ENCODE measurements at places on chromosomes 11 and 22. TPM values are rescaled to one million over a fixed set of nuclear protein-coding genes. Genes with fewer than 3 reads are reported as not detected.

DNA sequence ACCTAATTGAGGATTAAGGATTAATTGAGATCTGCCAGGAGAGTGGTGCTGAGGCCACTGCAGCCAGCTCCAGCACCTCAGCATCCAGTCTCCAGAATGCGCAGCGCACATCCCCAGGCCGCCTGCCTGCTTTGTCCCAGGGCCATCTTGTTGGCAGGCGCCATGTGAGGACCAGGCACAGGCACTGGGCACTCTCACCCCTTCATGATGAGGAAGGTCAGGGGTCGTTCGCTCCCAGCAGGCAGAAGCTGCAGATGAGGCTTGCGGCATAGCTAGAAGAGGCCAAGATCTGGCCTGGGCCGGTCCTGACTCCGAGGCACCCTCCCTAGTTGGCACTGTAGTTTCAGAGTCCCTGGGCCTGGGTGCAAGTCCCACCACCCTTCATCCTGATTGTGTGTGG, 6.4 kb downstream of the CABP2 start:
- DNase-seq: no peak

- DNase-seq: peak; percentile 74
Observed at GRCh38 chr11:7673724-7674434, 579 bp upstream of the CYB5R2 start.

Gene SCN4B
- polyA plus RNA-seq: 1.1 TPM

Gene GAL
- polyA plus RNA-seq: 15.5 TPM

Gene FGF19
- not detected for polyA plus RNA-seq

GRCh38 chr11:118334745-118335144, 7.8 kb downstream of the CD3D start:
- no peak for DNase-seq

Gene PKDREJ
- polyA plus RNA-seq: not detected

DNA sequence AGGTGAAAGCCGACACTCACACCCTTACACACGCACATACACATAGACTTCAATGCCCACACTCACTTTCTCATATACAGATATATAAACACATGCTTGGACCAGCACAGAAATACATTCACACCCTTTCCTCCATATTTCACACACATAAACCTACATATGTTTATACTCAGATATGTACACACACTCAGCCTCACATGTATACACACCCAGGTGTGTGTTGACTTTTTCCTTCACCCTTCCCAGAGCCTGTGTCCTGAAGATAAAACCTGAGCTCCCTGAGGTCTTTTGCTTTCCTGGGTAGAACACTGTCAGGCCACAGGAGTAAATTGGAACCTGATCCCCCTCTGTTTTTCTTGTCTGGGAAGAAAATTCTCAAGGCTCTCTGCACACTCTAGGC, 62.8 kb downstream of the INSC start:
- no peak for DNase-seq

Gene CXCR5
- polyA plus RNA-seq: 0.29 TPM

DNA sequence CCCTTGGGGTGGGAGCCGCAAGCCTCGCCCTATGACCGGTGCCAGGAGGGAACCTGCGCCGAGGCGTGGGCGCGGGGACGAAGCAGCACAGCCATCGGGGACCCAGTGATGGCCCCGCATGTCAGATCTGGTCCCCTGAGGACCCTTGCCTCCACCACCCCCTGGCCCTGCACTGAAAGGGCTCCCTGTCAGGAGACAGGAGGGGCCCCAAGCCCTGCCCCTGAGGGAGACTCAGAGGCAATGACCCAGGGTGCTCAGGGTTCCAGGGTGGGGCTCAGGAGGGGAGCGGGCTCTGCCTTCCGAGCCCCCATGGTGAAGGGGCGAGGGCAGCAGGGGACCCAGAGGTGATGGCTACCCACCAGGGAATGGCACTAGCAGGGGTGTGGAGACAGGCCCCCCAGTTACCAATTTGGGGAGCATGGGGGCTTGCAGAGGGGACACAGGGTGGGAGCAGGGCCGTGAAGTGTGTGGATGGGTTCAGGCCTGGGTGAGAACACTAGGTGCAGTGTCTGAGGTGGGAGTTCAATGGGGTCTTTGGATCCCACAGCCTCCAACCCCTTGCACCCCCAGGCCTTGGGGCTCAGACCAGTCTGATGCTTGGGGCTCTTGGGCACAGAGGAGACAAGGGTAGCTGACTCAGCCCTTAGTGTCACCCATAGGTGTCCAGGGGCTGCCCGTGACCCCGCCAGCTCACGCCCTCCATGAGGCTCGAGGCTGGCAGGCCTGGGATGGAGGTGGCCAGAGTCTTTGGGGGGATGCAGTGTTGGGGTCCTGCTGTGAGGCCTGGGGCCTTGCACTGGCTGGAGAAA, 499 bp downstream of the LRRC56 start:
- peak; percentile 4 for DNase-seq

DNA sequence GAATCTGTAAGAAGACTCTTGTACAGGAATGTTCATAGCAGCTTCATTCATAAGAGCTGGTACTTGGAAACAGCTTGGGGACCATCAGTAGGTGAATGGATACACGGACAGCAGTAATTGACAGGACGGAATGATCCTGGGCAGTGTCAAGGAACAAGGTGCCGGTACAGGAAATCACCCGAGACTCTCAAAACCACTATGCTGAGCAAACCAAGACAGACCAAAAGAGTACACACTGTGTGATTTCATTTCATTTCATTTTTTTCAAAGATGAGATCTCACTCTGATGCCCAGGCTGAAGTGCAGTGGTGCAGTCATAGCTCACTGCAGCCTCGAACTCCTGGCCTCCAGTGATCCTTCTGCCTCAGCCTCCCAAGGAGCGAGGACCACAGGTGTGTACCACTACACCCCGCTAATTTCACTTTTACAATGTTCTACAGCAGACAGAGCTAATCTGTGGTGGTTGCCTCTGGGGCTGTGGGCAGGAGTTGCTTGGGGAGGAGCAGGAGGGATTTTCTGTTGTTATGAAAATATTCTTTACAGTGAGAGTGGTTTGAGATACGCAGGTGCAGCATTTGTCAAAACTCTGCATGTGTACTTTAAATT, 15.6 kb downstream of the PARVB start:
- no peak for DNase-seq

DNA sequence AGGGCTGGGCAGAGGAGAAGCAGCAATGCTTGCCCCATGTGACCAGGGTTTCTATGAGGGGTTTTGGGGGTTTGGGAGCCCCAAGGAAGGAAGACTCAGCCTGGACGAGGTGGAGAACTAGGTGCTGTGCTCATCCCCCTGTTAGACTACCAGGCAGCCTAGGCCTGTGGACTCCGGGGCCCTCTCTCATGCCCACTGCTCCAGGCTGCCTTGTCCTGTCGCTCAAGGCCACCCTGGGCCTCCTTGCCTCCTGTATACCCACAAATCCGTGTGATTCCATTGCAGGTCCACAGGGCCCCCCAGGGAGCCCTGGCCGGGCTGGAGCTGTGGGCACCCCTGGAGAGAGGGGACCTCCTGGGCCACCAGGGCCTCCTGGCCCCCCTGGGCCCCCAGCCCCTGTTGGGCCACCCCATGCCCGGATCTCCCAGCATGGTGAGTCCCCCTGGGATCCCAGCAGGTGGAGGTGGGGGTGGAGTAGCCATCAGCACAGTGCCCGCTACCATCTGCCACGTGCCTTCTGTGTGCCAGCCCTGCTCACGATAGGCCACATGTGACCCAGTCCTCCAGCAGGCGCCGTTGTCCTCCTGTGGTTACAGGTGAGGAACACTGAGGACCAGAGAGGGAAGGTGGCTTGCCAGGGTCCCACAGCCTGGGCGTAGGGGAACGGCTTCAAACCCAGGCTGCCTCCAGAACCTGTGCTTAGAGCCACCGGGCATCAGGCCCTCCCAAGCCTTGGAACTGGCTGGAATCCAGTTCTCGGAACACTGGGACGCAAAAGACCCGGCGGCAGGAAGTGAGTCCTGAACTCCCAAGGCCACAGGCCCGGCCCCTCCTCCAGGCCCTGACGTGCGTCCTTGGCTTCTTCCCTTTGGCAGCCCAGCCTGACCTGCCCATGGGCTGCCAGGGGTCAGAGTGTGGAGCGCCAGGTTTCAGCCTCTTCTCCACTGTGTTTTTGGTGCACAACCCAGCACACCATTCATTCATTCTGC, 26.6 kb downstream of the EMID1 start:
- peak; percentile 3 for DNase-seq

- no peak for DNase-seq
Observed at GRCh38 chr11:46130286-46130940, 9.2 kb upstream of the PHF21A start.

Gene FAM83F
- polyA plus RNA-seq: 10.8 TPM

Gene MUC5B
- 0.06 TPM for polyA plus RNA-seq

Gene HBG2
- 0.63 TPM for polyA plus RNA-seq

DNA sequence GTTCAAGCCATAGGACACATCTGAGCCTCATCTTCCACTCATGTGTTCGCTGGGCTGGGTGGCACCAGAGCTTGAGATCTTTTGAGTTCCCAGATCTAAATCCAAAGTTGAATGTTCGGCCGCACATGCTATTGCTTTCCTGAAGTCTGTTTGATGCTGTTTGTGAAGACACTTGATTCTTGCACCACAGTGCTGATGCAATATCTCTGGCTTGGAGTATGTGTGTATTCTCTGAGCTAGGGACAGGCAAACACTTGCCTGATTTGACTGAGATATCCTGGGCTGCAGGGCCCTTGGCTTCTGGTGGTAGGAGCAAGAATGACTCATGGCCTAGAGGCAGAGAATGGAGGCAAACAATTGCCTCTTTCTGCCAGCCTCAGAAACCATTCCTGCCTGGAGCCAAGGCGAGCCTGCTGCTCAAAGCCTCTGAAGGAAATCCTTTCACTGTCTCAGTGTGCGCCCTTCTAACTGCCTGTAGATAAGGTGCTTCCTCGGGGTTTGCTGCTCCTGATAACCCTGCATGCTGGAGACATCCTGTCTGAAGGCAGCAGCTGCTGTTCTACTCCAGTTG, 73.0 kb downstream of the CYB5R2 start:
- peak; percentile 76 for DNase-seq

DNA sequence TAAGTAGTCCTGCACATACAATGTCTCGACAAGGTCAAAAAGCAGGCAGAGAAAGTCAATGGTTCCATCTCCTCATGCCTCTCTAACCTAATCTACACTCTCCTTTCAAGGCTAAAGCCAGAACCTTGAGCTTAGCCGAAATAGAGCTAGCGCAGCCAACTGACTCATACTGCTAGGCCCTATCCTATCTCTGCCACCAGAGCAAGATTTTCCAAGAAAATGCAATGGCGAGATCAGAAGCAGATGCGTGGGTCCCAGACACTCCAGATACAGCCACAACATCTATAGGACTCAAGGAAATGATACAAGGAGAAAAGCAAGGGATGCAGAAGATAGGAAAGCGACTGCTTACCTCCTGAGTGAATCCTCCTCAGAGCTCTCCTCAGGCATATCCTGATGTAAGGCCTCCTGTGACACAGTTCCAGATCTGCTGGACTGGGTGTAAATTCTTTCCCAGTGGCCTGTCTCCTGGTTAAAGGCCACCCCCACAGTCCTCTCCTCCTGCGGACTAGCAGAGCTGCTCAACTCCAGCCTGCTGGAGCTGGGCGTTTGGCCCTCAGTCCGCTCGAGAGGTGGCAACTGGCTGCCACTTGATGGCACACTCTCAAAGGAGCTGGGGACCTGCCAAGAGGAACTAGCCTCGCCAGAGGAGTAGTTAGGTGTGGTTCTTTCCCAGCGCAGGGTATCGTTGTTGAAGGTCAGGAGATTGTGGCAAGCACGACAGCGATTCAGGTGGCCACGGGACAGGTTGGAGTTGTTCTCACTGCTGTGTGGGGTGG, 52.0 kb downstream of the AMBRA1 start:
- no peak for DNase-seq

GRCh38 chr11:31805037-31805628, 6.0 kb downstream of the PAX6 start:
- no peak for DNase-seq

GRCh38 chr22:17603668-17604067, 24.9 kb downstream of the ATP6V1E1 start:
- no peak for DNase-seq
